ENCODE measurements at places on chromosomes 2 and 18.

DNA sequence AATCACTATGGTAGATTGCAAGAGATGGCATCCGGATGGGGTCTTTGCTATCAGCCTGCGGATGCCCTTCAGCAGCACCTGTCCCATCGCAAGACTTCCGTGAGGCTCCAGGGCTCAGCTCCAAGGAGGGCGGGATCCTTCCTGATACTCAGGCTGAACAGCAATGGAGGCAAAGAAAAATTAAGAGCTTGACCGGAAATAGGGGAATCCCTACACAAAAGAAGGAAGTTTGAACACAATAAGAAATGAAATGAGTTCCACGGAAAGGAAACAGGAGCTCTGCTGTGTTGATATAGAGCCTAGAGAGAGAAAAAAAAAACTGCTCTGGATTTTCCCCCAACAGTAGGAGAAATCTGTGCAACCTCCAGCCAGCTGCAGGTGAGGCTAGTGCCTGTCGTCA, 91.9 kb downstream of the ARL4C start:
- no peak for DNase-seq

- no peak for DNase-seq
Measured at GRCh38 chr18:3651266-3651665, 201.3 kb downstream of the TGIF1 start.

- DNase-seq, result no peak
Measured at GRCh38 chr2:104861351-104862057, 7.6 kb downstream of the POU3F3 start.

- peak; percentile 49 for DNase-seq
Measured at GRCh38 chr18:66560094-66560493, 43.8 kb downstream of the CDH19 start.

DNA sequence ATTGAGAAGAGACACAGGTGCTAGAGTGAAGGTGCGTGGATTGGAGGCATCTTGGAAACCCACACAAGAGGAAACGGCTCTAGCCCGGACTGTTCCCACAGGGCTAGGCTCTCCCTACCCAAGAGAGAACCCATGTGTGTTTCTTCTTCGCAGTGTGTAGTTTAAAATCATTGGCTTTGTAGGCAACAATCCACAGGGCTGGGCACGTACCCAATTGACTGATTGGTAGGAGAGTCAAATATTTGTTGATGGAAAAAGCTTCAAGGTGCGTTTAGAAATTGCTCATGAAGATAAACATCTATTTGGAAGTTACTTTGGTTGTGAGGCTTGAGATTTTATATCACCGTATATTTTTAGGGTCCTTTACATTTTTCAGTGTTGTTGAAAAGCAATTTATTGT, 13.2 kb upstream of the YWHAQ start:
- DNase-seq, result no peak

DNA sequence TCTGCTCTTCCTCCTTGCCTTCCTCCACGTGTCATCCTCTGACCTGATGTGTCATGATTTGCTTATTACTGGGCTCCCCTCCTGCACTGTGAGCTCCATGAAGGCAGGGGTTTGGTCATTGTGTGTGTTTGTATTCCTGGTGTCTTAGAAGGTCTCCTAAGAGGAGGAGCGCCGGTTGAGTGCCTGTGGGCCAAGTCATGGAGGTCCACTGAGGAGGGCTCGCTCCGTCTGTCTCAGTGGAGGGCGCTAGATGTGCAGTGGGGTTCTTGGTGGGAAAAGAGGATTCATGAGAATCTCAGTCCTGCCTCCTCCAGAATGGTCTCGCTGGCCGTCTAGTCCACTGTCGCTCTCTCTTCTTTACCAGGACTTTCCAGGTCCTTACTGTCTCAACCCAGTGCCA, 100.2 kb downstream of the VWA3B start:
- no peak for DNase-seq

GRCh38 chr2:341017-341542, 53.2 kb upstream of the ALKAL2 start:
- DNase-seq, result no peak

GRCh38 chr2:217803653-217803960, 199.2 kb downstream of the TNS1 start:
- no peak for DNase-seq

DNA sequence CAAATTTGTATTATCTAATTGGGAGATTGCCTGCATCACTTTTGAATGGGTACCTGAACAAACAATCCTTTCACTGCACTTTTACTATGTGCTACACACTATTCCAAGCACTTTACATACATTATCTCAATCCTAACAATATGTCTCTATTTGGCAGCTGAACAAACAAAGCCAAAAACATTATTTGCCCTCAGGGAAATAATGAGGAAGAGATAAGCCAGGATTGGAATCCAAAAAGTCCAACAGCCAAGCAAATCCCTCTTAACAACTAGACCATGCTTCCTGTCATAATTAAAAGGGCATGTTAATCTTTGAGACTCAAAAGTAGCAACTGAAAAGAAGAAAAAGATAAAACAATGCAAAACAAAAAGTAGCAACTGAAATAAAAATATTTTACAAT, 32.1 kb downstream of the RPRD1A start:
- DNase-seq, result no peak

DNA sequence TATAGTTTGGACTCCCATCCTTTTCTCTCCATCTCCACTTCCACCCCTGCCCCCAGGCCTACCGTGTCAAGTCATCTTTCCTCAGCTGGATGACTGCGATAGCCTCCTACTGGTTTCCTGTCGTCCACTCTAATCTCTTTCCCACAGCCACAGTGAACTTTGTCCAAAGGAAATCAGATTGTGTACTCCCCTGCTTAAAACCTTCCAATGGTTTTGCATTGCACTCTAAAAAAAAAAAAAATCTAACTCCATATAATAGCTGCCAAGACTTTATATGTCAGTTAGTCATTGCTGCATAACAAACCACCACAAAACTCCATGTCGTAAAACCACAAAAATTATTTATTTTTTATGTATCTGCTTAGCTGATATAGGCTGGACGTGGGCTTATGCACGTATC, 160.2 kb upstream of the CCDC68 start:
- DNase-seq, result no peak

DNA sequence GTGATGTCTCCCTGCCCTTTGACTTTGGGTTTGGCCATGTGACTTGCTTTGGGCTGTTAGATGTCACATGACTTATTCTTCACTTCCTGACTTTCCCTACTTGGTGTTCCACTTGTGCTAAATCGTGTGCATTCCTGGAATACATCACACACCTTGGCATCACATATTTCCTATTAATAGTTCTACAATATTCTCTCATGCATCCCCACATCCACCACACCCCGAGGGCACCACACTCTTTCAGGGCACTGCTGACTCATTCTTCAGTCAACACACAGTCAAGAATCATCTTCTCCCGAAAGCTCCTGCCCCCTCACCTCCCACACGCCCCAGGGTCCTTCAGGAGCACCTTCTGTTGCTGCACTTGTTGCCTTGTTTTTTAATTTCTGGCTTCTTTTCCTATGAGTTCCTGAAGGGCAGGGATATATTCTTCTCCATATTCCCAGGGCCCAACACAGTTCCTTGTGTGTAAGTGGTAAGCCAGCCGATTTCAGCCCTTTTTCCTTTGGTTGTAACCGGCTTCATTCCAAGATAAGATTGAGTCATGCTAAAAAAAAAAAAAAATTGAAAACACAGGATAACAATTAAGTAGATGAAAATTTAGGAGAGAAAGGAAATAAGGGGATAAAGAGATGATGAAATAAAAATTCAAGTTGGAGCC, 341.4 kb downstream of the SLC4A3 start:
- DNase-seq, result peak; percentile 96

DNA sequence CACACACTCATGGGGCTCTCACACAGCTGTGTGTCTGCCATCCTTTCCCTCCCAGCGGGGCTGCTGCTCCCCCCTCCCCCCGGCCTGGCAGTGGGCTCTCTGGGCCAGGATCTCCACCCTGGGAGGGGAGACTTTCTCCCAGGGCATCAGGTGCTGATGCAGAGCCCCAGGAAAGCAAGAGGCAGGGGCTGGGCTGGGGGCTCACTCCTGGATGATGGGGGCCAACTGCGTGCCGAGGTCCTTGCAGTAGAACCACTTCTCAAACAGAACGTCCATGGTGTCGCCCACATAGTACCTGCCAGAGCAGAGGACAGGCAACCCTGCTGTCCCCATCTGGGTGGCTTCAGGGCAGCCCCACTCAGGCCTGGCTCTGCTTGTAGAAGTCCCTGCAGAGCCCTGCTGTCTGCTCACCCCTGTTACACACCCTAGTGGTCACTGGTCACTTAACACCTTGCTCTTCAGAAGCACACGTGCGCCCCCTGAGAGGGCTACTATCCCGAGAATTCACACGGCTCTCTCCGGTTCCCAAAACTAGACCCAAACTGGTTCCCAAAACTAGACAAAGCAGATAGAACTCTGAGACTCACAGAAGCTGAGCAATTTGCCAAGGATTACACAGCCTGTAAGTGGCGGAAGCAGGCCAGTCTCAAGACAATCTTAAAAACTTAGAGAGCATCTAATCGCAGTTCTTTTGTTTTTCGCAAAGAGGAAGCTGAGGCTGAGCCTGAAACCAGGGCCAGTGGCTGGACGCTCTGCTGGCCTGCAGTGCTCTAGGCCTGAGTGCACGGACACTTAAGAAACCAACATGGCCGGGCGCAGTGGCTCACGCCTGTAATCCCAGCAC, 6.6 kb upstream of the OXER1 start:
- DNase-seq, result peak; percentile 4

Data from mammary epithelial cell (primary cell).